ENCODE measurements at places on chromosomes 2 and 18.
A peak's percentile ranks its signal among the peaks of the same experiment; 100 is the strongest.

DNA sequence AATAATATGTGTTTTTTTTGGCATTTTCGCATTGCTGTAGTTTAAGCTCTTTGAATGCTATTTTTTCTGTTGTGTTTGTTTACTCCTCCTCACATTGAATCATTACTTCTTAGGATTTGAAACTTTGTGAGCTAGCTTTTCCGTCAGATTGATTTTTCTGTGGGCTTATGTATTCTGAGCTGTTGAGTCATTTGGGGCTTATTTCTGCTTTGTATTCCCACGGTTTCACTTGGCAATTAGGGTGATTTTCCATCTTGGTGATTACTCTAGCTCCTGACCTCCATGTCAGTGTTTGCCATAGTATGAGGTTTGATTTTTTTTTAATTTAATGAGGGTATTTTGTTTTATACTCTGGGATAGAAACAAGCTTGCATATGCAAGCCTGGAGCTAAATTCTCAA lies 200.0 kb downstream of the CCDC102B start:
- H3K4me1 ChIP-seq: no peaks in the 10 kb centered on the region
- no peak for DNase-seq
- H3K27me3 ChIP-seq: no peaks in the 10 kb centered on the region
- no peaks in the 10 kb centered on the region for H3K36me3 ChIP-seq

DNA sequence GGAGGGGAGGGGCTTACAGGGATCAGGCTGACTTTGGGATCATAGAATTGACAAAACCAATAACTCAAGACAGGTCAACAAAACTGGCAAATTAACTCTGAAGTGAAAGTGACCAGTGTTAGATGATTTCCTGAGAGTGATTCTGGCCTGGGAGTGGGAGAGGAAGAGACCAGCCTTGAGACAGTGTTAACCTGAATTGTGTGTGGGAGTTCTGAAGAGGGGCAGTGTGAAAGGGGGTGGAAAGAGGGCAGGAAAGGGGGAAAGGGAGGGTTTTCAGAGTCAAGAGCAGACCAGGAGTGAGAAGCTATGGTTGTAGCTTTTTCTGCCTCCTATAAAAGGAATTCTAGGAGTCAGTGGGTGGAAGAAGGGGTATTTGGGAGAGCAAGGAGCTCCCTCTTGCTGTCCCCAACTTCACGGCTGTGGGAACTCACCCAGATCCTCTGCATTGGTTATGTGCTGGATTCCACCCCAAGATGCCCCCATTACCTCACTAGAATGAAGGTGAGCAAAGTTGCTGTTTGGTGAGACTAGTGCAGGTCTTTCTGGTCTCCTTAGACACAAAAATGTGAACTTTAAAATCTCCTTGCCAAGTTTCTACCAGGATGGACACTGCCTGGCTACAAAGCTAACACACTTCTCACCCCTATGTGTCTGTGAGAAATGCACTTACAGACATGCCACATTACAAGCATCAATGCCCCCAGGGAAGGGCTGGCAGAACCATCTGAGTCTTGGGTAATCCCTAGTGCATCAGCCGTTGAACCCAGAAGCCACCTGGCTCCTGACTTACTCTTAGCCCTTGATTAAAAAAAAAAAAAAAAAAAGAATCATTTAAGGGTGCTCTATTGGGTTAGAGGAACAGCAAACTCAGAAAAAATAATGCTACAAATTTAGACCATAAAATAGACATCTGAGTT lies 61.6 kb downstream of the BMP10 start:
- no peaks in the 10 kb centered on the region for H3K36me3 ChIP-seq
- no peak overlapping the region for H3K4me3 ChIP-seq
- no peak overlapping the region for H3K27ac ChIP-seq
- peaks cover 3% of the 10 kb centered on the region for H3K27me3 ChIP-seq
- no peak for DNase-seq

DNA sequence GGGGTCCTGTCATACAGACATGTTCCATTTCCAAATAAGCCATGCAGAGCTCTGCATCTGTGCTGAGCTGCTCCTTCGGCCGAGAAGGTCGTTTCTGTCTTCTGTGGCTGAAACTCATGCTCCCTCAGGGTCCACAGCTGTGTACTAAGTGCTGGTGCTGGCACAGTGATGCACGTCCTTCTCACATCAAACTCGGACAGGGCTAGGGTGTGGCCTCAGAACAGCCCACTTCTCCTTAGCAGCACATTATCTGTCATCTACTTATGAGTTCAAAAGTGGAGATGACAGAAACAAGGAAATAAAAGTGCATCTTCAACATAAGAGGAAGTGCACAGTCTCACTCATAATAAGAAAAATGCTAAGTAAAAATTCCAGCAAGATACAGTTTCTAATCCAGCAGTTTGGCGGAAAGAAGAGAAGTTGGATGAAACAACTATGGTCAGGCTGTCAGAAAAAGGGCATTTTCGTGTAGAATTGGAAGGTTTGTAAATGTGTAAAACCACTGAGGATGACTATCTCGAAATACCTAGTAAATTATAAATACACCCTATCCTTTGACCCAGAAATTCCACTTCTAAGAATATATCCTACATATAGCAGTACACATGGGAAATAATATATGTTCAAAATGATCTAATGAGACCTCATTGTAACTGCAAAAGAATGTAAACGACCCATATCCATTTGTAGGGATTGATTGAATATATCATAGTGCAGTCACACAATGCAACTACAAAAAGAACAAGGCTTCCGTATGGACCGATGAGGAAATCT lies 53.7 kb upstream of the APCDD1 start:
- no peaks in the 10 kb centered on the region for H3K27me3 ChIP-seq
- H3K27ac ChIP-seq: no peak overlapping the region
- no peak overlapping the region for H3K4me3 ChIP-seq
- H3K4me1 ChIP-seq: no peaks in the 10 kb centered on the region

GRCh38 chr2:157068237-157068636 lies 189.3 kb upstream of the GALNT5 start:
- no peaks in the 10 kb centered on the region for H3K4me1 ChIP-seq
- H3K36me3 ChIP-seq: no peaks in the 10 kb centered on the region
- no peaks in the 10 kb centered on the region for H3K27me3 ChIP-seq

GRCh38 chr2:46306988-46307655 lies 9.9 kb downstream of the EPAS1 start:
- H3K4me1 ChIP-seq: no peaks in the 10 kb centered on the region
- no peaks in the 10 kb centered on the region for H3K27me3 ChIP-seq
- no peaks in the 10 kb centered on the region for H3K36me3 ChIP-seq

- no peaks in the 10 kb centered on the region for H3K27me3 ChIP-seq
- H3K27ac ChIP-seq: no peak overlapping the region
- H3K4me3 ChIP-seq: no peak overlapping the region
- H3K4me1 ChIP-seq: no peaks in the 10 kb centered on the region
- H3K36me3 ChIP-seq: no peaks in the 10 kb centered on the region
Measured at GRCh38 chr18:1383465-1383864, 478.8 kb downstream of the ADCYAP1 start.

DNA sequence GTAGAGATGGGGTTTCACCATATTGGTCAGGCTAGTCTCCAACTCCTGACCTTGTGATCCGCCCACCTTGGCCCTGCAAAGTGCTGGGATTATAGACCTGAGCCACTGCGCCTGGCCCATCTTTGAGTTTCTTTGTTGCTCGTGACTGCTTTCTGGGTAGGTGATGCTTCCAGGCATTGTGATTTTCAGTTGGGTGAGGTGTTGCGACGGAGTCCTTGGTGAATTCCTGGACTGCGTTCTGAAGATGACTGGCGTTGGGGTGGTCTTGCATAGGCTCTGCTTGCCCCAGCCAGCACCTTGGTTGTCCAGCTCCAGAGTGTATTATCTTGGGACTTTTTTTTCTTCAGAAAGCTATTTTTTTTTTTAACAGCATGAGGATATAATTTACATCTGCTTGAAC lies 103.4 kb downstream of the DCDC2C start:
- H3K4me3 ChIP-seq: no peak overlapping the region
- no peaks in the 10 kb centered on the region for H3K27me3 ChIP-seq
- H3K27ac ChIP-seq: no peak overlapping the region
- no peaks in the 10 kb centered on the region for H3K4me1 ChIP-seq
- DNase-seq: no peak
- H3K36me3 ChIP-seq: no peaks in the 10 kb centered on the region

- H3K4me3 ChIP-seq: peak overlapping the region; percentile 99
- H3K27me3 ChIP-seq: no peaks in the 10 kb centered on the region
- peak overlapping the region; percentile 95 for H3K27ac ChIP-seq
Measured at GRCh38 chr2:27323596-27324285, 844 bp upstream of the MPV17 start.

DNA sequence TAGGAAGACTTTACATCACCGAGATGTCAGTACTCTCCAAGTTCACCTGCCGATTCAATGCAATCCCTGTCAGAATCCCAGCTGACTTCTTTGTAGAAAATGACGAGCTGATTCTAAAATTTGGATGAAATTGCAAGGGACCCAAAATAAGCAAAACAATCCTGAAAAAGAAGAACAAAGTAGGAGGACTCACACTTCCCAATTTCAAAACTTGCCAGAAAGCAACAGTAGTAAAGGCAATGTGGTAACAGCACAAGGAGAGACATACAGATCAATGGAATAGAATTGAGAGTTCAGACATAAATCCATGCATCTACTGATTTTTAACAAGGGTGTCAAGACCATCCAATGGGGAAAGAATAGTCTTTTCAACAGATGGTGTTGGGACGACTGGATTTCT lies 52.2 kb downstream of the SMAD7 start:
- DNase-seq: no peak
- no peaks in the 10 kb centered on the region for H3K27me3 ChIP-seq
- H3K27ac ChIP-seq: no peak overlapping the region
- no peaks in the 10 kb centered on the region for H3K36me3 ChIP-seq
- no peak overlapping the region for H3K4me3 ChIP-seq

- H3K4me1 ChIP-seq: no peaks in the 10 kb centered on the region
- no peak for DNase-seq
- H3K4me3 ChIP-seq: no peak overlapping the region
Measured at GRCh38 chr2:157911750-157912149, 35.6 kb upstream of the ACVR1 start.

DNA sequence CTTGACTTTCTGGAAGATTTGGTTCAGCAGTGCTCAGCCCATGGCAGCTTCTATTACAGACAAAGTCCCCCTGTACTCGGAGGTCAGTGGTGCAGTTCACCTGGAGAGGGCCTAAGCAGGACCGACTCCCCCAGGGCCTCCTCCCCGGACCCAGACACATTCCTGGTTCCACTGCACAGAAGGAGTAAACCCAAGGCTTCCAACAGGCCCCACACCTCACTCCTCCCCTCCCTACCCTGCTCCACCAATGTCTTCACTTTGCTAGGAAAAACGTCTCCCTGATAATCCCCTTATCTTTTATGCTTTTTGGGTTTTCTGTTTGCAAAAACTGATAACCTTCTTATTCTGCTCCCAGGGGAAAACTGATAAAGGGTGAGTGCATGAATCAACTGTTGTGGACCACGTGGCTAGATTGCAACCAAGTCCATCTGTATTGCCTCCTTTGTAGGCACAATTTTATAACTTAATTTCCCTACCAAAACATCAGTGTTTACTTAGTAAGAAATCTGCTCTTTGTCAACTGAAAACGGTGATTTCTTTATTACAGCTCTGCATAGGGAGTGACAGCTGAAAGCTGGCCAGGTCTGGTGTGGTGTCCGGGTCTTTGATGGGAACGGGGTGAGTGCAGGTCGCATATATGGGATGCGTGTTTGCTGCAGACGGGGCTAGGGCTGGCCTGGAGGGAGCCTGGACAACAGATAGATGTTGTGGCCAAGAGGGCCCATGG lies 202.5 kb downstream of the GLI2 start:
- H3K27me3 ChIP-seq: no peaks in the 10 kb centered on the region
- no peak overlapping the region for H3K4me3 ChIP-seq
- DNase-seq: no peak
- no peak overlapping the region for H3K27ac ChIP-seq
- H3K4me1 ChIP-seq: no peaks in the 10 kb centered on the region

Measured in GM12878 (cell line).